Activated naive CD8-positive, alpha-beta T cell treated with anti-CD3 and anti-CD28 coated beads for 36 hours (primary cell): ENCODE measurements at places on chromosomes 5 and 9. TPM values are rescaled to one million over a fixed set of nuclear protein-coding genes. Genes with fewer than 3 reads are reported as not detected.

- no peak overlapping the region for H3K4me3 ChIP-seq
- H3K27me3 ChIP-seq, result peaks cover 15% of the 10 kb centered on the region
These were observed 9.6 kb downstream of the NEK6 start for GRCh38 chr9:124267271-124267807.

DNA sequence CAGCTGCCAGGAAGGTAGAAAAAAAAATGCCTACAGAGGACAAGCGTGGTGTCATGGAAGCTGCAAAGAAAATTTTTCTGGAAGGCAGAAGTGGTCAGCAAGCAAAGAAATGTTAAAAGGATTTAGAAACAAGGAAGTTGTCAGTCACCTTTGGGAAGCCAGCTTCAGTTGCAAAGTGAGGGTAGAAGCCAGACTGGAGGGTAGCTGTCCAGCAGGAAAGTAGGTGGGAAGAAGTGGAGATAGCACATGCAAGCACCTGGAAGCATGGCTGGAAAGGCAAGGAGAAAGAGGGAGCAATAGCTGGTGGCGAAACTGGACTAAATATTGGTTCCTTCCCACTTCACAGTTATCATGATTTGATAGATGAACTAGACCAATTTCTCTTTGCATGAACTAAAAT is 54.3 kb downstream of the ADRB2 start:
- H3K4me1 ChIP-seq, result no peaks in the 10 kb centered on the region
- DNase-seq, result no peak
- no peak overlapping the region for H3K4me3 ChIP-seq
- no peaks in the 10 kb centered on the region for H3K36me3 ChIP-seq
- H3K27ac ChIP-seq, result no peak overlapping the region
- peaks cover 7% of the 10 kb centered on the region for H3K27me3 ChIP-seq

DNA sequence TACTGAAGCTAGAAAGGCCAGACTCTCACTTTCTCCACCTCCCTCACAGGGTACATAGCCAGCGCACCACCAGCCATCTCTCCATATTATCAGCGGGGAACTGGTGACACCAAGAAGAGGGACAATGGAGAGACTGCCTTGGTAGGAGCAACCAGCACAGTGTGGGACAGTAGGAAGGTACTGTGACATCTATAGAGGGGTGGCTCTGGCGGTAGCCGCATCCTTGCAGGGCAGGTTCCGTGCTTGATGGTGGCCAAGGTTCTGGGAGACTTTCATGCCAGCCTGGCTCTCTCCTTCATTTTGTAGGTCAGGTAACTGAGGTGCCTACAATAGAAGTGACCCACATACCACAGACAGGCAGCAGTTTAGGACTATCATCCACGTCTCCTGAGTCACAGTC is 65.5 kb upstream of the SMIM23 start:
- peaks cover 9% of the 10 kb centered on the region for H3K27me3 ChIP-seq
- H3K4me1 ChIP-seq, result peaks cover 2% of the 10 kb centered on the region
- no peak overlapping the region for H3K4me3 ChIP-seq
- DNase-seq, result no peak
- H3K36me3 ChIP-seq, result no peaks in the 10 kb centered on the region

DNA sequence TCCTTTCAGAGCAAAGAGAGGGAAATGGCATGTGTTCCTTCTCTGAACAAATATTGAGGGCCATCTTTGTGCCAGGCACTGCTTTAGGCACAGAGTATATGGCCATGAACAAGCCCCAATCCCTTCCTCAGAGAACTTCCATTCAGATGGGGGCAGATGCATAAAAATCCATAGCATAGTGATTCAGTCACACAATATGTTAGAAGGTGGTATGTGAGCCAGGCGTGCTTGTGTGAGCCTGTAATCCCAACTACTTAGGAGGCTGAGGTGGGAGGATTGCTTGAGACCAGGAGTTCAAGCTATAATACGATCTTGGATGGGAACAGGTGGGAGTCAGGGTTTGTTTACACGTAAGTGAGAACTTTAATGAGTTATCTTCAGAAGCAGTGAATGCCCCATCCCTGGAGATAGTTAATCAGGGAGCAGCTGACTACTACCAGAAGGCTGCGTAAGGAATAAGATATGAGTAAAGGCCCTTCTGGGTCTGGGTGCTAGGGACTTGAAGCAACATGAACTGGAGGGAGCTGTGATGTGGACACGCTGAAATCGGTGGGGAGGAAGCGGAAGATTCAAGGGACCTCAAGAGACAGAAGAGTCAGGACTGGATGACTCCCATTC is 27.1 kb downstream of the NANS start:
- peak overlapping the region; percentile 66 for H3K27ac ChIP-seq
- H3K4me3 ChIP-seq, result no peak overlapping the region
- H3K27me3 ChIP-seq, result no peaks in the 10 kb centered on the region
- DNase-seq, result no peak

GRCh38 chr5:115179394-115180164 is 9.9 kb upstream of the TRIM36 start:
- H3K4me1 ChIP-seq, result peaks cover 6% of the 10 kb centered on the region
- H3K27ac ChIP-seq, result no peak overlapping the region
- H3K36me3 ChIP-seq, result peaks cover 2% of the 10 kb centered on the region
- H3K4me3 ChIP-seq, result peak overlapping the region; percentile 80
- H3K27me3 ChIP-seq, result peaks cover 89% of the 10 kb centered on the region

GRCh38 chr9:132787748-132788159 is 90.3 kb downstream of the AK8 start:
- H3K4me1 ChIP-seq, result peaks cover 12% of the 10 kb centered on the region
- H3K4me3 ChIP-seq, result no peak overlapping the region
- no peak for DNase-seq
- H3K27ac ChIP-seq, result no peak overlapping the region
- H3K27me3 ChIP-seq, result peaks cover 30% of the 10 kb centered on the region

DNA sequence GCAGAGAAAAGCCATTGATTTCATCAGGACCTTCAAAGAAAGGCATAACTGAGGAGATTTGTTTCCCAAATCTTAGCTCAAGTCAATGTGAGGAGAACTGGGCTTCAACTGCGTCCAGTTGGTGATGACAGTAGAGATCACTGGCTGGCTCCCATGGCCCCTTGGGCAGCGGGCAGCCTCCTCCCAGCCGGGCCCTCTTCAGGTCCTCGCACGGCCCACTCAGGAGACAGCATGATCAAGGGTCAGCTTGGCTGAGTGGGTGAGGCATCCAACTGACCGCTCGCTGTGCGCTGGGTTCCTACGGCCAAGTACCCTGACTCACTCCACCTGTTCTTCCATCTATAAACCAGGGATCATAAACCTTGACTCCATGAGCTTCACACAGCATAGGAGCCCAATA is 274.0 kb downstream of the NSG2 start:
- H3K27me3 ChIP-seq, result peaks cover 51% of the 10 kb centered on the region
- DNase-seq, result no peak
- H3K4me1 ChIP-seq, result no peaks in the 10 kb centered on the region
- no peaks in the 10 kb centered on the region for H3K36me3 ChIP-seq

GRCh38 chr5:60036192-60036938 is 142.8 kb upstream of the PDE4D start:
- DNase-seq, result no peak
- H3K4me3 ChIP-seq, result no peak overlapping the region
- no peaks in the 10 kb centered on the region for H3K27me3 ChIP-seq
- no peaks in the 10 kb centered on the region for H3K4me1 ChIP-seq
- no peaks in the 10 kb centered on the region for H3K36me3 ChIP-seq
- H3K27ac ChIP-seq, result no peak overlapping the region

GRCh38 chr5:15833365-15833764 is 333.4 kb downstream of the FBXL7 start:
- H3K4me1 ChIP-seq, result no peaks in the 10 kb centered on the region
- no peak overlapping the region for H3K4me3 ChIP-seq
- DNase-seq, result no peak
- no peaks in the 10 kb centered on the region for H3K36me3 ChIP-seq
- H3K27ac ChIP-seq, result no peak overlapping the region

- no peaks in the 10 kb centered on the region for H3K36me3 ChIP-seq
- H3K4me1 ChIP-seq, result peaks cover 3% of the 10 kb centered on the region
- no peaks in the 10 kb centered on the region for H3K27me3 ChIP-seq
- H3K27ac ChIP-seq, result no peak overlapping the region
- H3K4me3 ChIP-seq, result no peak overlapping the region
These were observed 221.7 kb downstream of the PBX3 start for GRCh38 chr9:125968714-125969374.

GRCh38 chr9:84296146-84296843 is 44.3 kb downstream of the SLC28A3 start:
- peak; percentile 66 for DNase-seq
- no peaks in the 10 kb centered on the region for H3K27me3 ChIP-seq
- peaks cover 66% of the 10 kb centered on the region for H3K4me1 ChIP-seq
- H3K36me3 ChIP-seq, result peaks cover 10% of the 10 kb centered on the region
- H3K4me3 ChIP-seq, result peak overlapping the region; percentile 59
- peak overlapping the region; percentile 99 for H3K27ac ChIP-seq

GRCh38 chr5:95631991-95632675 is 12.2 kb downstream of the GPR150 start:
- H3K27me3 ChIP-seq, result no peaks in the 10 kb centered on the region
- peaks cover 5% of the 10 kb centered on the region for H3K36me3 ChIP-seq

DNA sequence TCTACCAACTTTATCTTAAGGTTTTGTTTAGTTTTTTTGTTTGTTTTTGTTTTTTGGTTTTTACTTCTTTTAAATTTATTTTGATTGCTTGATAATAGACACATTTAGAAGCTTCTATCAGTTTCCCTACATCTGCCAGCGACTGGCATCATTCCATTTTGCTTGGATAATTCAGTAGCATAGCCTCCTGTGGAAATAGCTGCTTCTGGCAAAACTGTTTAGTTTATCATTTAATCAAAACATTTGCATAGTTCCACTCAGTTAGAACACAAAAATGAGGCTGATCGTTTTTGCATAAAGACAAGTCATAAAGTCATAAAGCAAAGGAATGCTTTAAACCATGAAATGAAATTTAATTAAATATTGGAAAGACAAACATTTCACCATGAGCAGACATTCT is 133.7 kb upstream of the NFIL3 start:
- H3K4me3 ChIP-seq, result no peak overlapping the region
- no peak overlapping the region for H3K27ac ChIP-seq
- H3K27me3 ChIP-seq, result peaks cover 28% of the 10 kb centered on the region
- DNase-seq, result no peak
- no peaks in the 10 kb centered on the region for H3K36me3 ChIP-seq

GRCh38 chr5:50655810-50656205 is 10.6 kb upstream of the PARP8 start:
- H3K4me3 ChIP-seq, result no peak overlapping the region
- H3K27ac ChIP-seq, result no peak overlapping the region
- peaks cover 10% of the 10 kb centered on the region for H3K4me1 ChIP-seq
- no peaks in the 10 kb centered on the region for H3K36me3 ChIP-seq
- DNase-seq, result no peak

- no peaks in the 10 kb centered on the region for H3K4me1 ChIP-seq
- peaks cover 2% of the 10 kb centered on the region for H3K36me3 ChIP-seq
These were observed 381.5 kb upstream of the MPDZ start for GRCh38 chr9:13661014-13661413.

DNA sequence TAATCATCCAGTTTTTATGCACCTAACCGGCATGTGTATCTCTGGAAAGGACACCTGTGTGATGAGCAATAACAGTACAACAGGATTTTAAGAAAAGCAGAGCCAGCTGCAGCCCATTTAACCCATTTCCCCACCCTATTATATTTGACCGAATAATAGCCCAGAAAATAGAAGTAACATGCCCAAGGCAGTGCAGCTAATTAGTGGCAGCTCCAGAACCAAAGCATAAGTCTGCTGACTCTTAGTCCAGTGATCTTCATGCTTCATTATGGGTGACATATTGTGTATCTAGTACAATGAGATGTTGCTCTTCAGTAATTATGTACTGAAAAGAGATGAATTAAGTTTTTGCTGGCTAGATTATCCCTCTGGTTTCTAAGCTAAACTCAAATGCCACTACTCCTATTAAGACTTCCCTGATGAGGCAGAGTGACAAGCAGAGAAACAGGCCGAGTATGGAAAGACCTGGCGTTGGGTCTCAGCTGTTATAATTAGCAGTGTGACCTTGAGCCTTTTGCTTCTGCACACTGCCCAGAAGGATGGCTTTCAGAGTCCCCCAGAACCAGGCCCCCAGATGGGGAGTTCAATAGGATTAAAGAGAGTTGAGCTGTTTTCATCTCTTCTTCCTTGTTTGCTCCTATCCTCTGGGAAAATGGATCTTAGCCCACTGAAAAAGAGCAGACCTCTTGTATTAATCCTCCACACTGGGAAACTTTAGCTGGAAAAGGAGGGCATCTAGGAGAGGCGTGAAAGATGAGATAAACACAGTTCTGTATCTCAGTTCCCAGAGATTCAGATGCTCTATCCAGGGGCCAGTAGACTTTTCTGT is 10.8 kb upstream of the C1QTNF3 start:
- DNase-seq, result no peak
- H3K36me3 ChIP-seq, result peaks cover 16% of the 10 kb centered on the region
- H3K4me3 ChIP-seq, result no peak overlapping the region
- H3K27ac ChIP-seq, result no peak overlapping the region
- H3K27me3 ChIP-seq, result no peaks in the 10 kb centered on the region

DNA sequence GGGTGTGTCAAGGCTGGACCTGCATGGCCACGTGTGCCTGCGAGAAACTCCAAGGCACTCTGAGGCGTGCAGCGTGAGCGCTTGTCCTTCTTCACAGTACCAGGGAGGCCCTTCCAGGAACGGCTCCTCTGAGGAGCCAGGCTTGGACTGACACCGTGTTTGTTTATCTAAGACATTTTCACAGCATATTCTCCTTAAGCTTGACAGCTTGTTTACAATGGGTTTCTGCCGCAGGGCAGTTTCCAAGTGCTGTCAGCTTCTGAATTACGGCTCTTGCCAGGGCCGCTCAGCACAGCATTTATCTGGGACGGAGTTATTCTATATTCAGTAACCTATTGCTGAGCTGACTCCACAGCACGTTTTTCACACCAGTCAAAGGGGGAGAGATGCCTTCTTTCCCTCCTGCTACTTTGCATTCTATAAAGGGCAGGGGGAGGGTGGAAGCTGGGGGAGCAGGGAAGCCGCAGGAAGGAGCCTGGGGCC is 98.4 kb downstream of the LMNB1 start:
- H3K36me3 ChIP-seq, result peaks cover 5% of the 10 kb centered on the region
- no peak for DNase-seq
- no peaks in the 10 kb centered on the region for H3K4me1 ChIP-seq
- H3K27ac ChIP-seq, result no peak overlapping the region

GRCh38 chr9:7105095-7105494 is 347.3 kb downstream of the KDM4C start:
- H3K27ac ChIP-seq, result no peak overlapping the region
- H3K4me1 ChIP-seq, result peaks cover 2% of the 10 kb centered on the region
- H3K4me3 ChIP-seq, result no peak overlapping the region

The RORB gene
- total RNA-seq, result 0.02 TPM

The ECPAS gene
- total RNA-seq, result 77.4 TPM

The CPLANE1 gene
- total RNA-seq, result 5.8 TPM

The PCDHGA4 gene
- total RNA-seq, result not detected

The PRSS3 gene
- total RNA-seq, result not detected

The SPINK13 gene
- not detected for total RNA-seq

The OBP2B gene
- not detected for total RNA-seq

The SH2D3C gene
- total RNA-seq, result 21.5 TPM

The CTXN3 gene
- total RNA-seq, result not detected

The PCDHGA3 gene
- not detected for total RNA-seq
